Caco-2 (cell line): ENCODE measurements at places on chromosomes 1 and 21. TPM values are rescaled to one million over a fixed set of nuclear protein-coding genes. Genes with fewer than 3 reads are reported as not detected.

- no peak for DNase-seq
Observed at GRCh38 chr1:33563699-33564098, 91.3 kb downstream of the ZSCAN20 start.

DNA sequence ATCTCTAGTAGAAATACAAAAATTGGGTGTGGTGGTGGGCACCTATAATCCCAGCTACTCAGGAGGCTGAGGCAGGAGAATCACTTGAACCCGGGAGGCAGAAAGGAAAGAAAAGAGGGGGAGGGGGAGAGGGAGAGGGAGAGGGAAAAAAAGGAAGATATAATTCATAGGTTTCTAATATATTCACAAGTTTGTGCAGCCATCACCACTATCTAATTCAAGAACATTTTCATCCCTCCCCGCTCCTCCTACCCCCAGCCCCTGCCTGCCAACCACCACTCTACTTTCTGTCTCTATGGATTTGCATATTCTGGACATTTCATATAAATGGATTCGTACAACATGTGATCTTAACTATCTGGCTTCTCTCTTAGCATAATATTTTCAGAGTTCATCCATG lies 133.1 kb upstream of the KIAA1614 start:
- DNase-seq: no peak

GRCh38 chr1:50105433-50105832 lies 3.3 kb upstream of the ELAVL4 start:
- no peak for DNase-seq

GRCh38 chr21:17231771-17232170 lies 281.1 kb upstream of the CXADR start:
- no peak for DNase-seq

GRCh38 chr1:1021010-1021919 lies 1.3 kb downstream of the AGRN start:
- DNase-seq: no peak

DNA sequence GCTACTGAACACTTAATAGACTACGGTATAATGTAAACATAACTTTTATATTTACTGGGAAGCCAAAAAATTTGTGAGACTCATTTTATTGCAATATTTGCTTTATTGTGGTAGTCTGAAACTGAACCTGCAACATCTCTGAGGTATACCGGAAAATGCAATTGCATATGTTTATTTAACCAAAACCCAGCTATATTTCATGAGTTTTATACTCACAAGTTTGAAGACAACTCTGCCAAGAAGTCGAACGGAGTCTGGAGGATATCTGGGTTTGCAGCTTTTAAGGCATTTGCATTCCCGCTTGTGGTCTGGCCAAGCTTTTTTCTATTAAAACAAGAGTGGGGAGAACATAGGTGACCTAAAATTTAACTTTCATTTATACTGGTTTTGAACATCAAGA lies 171.9 kb downstream of the SMYD3 start:
- DNase-seq: no peak

The APOBEC4 gene
- total RNA-seq: not detected in 2 replicates

The AMY1A gene
- total RNA-seq: not detected in 2 replicates

The DNALI1 gene
- 0.21 and 0.27 TPM in 2 replicates for total RNA-seq

The PLEKHN1 gene
- total RNA-seq: 3.1 and 4.0 TPM in 2 replicates

The OPRD1 gene
- 0.07 and 0.12 TPM in 2 replicates for total RNA-seq

The OR2L2 gene
- total RNA-seq: 0.16 TPM in 2 replicates
